ENCODE measurements at places on chromosomes 13 and 19. TPM values are rescaled to one million over a fixed set of nuclear protein-coding genes. Genes with fewer than 3 reads are reported as not detected.

TMEM86B gene
- total RNA-seq = 12.0 TPM

DNA sequence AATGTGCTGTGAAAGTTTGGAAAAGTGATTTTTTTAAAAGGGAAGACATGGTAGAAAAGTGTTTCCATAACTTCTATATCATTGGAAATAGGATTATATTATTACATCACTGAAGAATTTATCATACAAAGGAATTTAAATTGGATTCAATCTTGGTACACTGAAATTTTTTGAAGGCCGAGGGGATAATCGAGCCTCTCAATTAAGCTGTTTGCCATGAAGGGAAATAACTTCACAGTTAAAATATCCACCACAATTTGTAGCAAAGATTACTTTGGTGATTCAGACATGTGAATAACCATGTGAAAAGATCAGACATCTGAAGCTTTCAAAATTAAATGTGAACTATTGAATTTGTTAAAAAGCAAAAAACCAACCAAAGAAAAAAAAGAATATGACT, 215.3 kb downstream of the KLF5 start:
- no peak for DNase-seq

ABHD8 gene
- total RNA-seq = 16.9 TPM

IGFL1 gene
- total RNA-seq = not detected

GRCh38 chr19:18282788-18283141, 1.3 kb upstream of the JUND start:
- DNase-seq = no peak

BEST2 gene
- total RNA-seq = not detected

DNA sequence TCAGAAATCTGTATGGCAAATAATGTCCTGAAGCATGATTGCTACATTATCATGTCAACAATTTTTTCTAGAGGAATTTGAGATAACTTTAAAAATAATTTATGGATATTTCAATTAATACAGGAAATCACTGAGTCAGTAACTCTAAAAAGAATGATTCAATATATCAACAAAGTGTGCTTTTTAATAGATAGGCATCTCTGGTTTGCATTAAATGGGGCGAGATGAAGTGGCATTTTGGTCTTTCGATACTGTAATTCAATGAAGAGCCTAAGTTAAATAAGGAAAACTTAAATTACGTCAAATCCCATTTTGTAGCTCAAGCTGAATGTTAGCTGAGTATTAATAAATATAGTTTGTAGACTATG, 342.8 kb downstream of the DACH1 start:
- DNase-seq = no peak

- no peak for DNase-seq
Measured at GRCh38 chr13:97395447-97396136, 38.4 kb upstream of the RAP2A start.

SLC1A6 gene
- total RNA-seq = 0.62 TPM

FXYD7 gene
- not detected for total RNA-seq

GRCh38 chr13:100584896-100585295, 3.7 kb downstream of the GGACT start:
- no peak for DNase-seq

- no peak for DNase-seq
Measured at GRCh38 chr13:33289966-33290365, 4.4 kb upstream of the STARD13 start.

DNA sequence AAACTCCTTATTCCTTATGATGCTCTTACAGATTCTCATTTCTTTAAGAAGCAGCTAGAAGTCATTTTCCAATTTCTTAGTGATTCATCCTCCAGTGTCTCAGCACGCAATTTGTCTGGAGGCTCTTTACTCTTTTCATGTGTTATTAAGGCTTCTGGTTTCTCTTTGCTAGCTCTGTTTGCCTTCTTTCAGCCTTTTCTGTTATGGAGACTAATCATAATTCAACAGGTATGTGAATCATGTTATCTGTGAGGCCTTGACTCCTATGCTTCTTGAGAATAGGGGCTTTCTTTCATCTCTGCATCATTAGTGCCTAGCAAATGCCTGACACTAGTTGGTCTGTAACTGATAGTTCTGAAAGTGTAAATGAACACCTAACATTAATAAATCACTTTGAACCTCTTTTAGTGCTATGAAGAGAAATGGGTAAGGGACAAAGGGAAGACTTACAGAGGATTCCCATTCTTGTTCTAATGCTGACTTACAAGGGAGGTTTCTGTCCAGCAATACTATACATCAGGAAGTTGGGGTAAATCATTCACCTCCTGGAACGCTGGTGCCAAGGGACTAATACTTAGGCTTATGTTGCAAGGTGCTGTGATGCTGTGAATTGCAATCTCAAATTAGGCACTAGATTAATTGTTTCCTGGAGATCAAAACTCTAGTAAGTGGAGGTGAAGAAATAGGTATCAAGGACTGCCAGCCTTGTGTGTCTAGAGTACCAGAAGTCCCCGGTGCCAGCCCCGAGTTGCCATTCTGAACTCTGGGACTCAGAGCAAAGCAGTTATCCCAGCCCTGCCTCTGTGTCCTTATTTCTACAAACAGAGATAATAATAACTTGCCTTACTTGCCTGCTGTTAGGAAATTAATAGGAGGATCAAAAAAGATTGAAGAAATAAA, 265.6 kb downstream of the DCLK1 start:
- no peak for DNase-seq

GRCh38 chr13:51605698-51606097, 21.4 kb downstream of the WDFY2 start:
- no peak for DNase-seq

ZNF724 gene
- 22.1 TPM for total RNA-seq

GRCh38 chr19:12838182-12838885, at the start of gene MAST1:
Gene MAST1, plus strand, starts transcription at chr19:12838515. Its CDS starts 58 bp downstream, at chr19:12838573.
- peak; percentile 51 for DNase-seq

ZNF611 gene
- 47.3 TPM for total RNA-seq

GRCh38 chr19:20858861-20859260, 64.2 kb upstream of the ZNF85 start:
- DNase-seq = no peak

GRCh38 chr19:30634996-30635975, 263.1 kb downstream of the ZNF536 start:
- no peak for DNase-seq

DNA sequence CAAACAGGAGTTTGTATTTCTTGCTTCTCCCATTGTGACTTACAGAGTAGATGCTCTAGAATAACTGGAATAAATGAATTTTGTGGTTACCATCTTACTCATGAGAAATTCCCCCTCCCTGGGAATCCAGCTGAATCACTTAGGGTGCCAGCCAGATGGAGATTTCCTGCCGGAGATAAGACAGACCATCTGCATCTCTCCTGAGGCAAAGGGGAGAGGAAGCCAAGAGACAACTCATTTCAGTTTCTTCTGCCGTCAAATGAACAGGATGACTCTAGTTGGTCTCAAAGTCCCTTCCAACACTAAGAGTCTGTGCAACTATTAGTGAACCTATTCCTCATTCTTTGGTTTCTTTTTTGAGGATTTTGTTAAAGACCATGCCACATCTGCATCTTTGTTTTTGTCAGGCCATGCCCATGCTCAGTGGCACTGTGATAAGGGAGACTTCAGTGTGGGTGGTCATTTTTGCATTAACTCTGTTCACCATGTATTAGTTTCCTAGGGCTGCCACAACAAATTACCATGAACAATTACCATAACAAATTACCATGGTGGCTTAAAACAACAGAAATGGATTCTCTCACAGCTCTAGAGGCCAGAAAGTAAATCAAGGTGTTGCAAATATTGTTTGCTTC, 112.8 kb downstream of the NDFIP2 start:
- no peak for DNase-seq

DNA sequence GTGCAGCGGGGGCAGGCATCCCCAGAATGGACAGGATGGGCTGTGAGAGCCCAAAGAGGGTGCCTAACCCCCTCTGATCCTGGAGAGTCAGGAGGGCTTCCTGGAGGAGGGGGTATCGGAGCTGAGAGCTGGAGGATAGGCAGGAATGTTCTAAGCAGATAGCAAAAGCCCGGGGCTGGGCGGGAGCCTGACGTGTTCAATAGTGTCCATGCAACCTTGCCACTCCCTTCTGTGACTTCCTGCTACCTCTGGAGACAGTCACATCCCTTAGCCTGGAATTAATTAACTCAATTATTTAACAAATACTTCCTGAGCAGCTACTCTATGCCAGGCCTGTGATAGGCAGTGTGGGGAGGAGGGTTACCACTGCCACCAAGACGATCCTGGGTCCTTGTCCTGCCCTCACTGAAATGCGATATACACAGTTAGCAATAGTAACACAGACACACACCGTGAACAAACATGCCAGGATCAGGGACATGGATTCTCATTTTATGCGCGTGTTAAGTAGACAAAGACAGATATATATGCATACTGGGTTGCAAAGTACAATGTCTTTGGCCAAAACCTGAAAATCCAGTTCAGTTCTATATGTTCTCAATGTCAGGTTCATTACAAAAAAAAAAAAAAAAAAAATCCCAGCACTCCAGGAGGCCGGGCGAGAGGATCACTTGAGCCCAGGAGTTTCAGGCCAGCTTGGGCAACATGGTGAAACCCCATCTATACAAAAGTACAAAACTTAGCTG, 10.7 kb downstream of the AP2S1 start:
- DNase-seq = no peak

DNA sequence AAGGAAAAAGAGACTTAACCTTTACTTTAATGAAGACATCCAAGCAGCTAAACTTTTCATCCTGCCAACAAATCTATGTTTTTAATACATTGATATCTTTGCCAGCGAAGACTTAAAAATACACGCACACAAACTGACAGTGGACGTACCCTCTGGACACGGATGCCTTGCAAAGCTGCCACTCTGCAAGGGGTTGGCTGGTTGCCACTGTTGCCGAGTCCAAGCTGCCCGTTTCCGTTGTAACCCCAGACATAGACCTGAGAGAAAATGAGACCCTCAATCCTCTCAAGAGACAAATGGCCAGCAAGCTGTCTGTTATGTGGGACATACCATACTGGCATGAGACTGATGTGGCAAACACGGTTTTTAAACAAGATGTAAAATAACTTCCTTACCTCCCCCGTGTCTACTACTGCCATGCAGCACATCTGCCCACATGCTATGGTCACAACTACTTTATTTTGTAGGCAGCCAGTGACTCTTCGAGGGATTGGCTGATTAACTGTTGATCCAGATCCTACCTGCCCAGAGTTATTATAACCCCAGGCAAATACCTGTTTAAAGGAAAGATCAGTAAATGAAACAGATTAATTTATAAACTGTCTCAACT, 21.2 kb downstream of the RCBTB2 start:
- no peak for DNase-seq

- no peak for DNase-seq
Measured at GRCh38 chr19:36026091-36026876, 6.4 kb downstream of the CLIP3 start.

DNA sequence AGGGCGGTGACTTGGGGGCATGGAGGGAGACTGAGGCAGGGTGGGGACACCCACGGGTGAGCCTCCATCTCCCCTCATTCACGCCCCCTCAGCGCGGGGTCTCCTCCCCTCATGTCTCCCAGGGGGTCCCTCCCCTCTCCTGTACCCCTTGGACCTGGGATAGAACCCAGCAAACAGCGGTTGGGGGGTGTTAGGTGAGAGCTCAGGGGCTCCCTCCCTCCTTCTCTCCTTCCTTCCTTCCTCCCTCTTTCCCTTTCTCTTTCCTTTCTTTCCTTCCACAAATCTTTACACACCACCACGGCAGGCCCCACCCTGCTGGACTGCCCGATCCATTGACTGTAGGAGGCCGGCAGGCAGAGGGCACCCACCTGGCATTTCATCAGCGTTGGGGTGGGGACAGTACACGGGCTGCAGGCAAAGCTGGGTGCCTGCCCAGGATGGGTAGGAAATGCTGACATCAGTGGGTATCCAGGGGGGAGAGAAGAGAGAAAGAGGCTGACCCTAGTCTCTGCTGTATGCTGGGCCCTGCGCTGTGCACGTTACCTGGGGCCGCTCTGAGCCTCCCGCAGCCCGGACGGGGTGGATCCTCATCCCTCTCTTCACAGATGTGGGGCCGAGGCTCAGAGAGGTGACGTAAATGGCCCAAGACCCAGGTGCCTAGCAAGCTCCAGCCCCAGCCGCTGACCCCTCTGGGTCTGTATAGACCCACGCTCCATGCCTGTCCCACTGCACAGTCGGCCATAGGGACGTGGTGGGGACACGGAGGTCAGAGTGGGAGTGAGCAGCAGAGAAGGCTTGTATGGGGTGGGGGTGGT, 3.5 kb downstream of the SSC5D start:
- DNase-seq = no peak

GRCh38 chr19:42269478-42270345, 660 bp downstream of the CIC start:
- no peak for DNase-seq

- no peak for DNase-seq
Measured at GRCh38 chr19:7987114-7987768, 18.2 kb downstream of the ELAVL1 start.

DNA sequence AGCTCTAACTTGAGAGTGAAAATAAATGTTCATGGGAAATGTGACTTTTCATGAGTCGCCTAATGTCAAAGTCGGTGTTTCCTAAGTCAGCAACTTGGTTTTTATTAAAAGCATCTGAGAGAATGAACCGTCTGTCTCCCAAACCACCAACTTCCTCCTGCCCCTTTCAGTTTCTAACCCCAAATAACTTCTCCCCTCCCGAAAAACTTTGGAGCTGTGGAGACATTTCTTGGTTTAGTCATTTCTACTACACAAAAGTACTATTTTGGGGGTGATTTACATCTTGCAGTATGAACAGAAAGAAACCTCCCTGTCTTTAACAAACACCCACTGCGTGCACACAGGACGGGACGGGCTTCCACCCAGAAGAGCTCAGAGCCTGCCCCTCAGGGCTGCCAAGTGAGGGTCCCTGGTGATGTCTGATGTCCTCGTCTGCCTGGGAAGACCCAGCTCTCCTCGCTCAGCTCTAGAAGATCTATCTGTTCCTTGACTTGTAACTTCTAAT, 65.0 kb downstream of the RASA3 start:
- DNase-seq = no peak

CEACAM21 gene
- not detected for total RNA-seq

DNA sequence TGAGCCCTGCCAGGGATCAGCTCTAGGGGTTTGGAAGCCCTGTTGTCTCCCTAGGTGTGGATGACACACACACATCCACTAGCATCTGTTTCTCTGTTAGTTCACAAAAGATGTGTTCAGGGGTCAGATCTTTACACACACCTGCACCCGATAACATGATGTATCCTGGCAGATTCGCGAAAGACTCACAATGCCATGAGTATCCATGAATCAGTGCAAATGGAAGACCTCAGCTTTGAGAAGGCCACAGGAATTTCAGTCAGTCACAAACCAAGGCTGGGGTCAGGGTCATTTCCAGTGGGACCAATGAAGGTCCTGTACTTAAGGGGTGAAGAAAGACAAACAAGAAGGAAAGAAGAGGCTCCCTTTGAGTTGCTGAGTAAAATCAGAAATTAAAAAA, 898.2 kb downstream of the UQCRFS1 start:
- no peak for DNase-seq

GRCh38 chr13:42001580-42001979, 40.7 kb upstream of the VWA8 start:
- no peak for DNase-seq

TMEM255B gene
- 1.5 TPM for total RNA-seq

All from progenitor cell of endocrine pancreas (in vitro differentiated cells).